ENCODE measurements at places on chromosomes 13 and 19. TPM values are rescaled to one million over a fixed set of nuclear protein-coding genes. Genes with fewer than 3 reads are reported as not detected.

Gene ZNF497
- 0.98 TPM for total RNA-seq

DNA sequence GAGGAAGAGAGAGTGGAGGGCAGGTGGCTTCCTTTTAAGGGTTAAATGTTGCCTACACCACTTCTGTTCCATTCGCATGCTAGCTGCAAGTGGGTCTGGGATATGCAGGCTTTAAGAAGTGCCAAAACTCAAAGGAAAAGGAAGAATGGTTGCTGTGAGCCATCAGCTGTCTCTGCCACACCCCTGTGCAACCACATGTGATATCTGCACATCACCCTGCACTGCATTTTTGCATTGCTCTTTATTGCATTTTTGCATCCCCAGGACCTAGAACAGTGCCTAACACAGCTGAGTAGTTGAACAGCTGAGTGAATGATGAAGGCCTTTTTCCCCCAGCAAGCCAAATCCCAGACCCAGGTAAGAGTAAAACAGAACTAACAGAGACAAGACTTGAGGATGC lies 136.1 kb downstream of the ZIC5 start:
- DNase-seq: no peak

Gene OBI1
- 4.6 TPM for total RNA-seq

DNA sequence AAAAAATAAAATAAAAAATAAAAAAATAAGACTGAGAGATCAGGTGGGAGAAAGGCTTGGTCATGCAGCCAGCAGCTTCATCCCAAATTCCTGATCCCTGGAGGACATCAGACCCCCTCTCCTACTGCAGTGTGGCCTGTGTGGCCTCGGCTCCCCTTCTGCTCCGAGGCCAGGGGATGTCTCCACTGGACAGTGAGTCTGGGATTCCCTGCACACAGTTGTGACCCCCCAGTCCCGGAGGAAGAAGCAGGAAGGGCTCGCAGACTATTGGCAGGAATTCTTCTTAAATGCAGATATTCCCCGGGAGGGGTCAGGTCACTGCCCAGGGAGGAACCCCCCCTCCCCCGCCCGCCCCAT lies 41.9 kb downstream of the ZNF627 start:
- no peak for DNase-seq

GRCh38 chr13:112722433-112723263 lies 32.8 kb downstream of the ATP11A start:
- DNase-seq: peak; percentile 94

Gene KIR2DL1
- not detected for total RNA-seq
